ENCODE measurements at places on chromosomes 4 and X. TPM values are rescaled to one million over a fixed set of nuclear protein-coding genes. Genes with fewer than 3 reads are reported as not detected.

Gene SPIN2A
- 0.42 TPM for total RNA-seq

GRCh38 chr4:139559687-139560086, 3.7 kb upstream of the SETD7 start:
- no peak for ATAC-seq

DNA sequence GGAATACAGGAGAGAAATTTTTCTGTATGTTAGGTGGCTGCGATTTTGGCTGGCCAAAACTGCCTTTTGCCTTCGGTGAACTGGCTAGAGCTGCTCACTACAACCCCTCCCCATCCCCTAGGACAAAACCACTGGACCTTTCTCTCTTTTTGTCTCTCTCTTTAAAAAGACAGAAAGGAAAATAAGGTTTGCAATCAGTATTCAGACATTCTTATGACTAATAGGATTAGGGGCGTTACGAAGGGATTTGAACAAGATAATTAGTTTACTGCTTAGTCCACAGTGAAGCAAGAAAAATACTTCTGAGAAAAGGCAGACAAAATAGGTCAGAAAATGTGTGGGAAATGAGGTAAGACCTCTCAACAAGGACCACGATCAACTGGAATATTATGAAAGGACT, 180.4 kb downstream of the SLIT2 start:
- ATAC-seq, result no peak

GRCh38 chrX:134171661-134172587, 65.1 kb upstream of the CCDC160 start:
- peak; percentile 69 for ATAC-seq

DNA sequence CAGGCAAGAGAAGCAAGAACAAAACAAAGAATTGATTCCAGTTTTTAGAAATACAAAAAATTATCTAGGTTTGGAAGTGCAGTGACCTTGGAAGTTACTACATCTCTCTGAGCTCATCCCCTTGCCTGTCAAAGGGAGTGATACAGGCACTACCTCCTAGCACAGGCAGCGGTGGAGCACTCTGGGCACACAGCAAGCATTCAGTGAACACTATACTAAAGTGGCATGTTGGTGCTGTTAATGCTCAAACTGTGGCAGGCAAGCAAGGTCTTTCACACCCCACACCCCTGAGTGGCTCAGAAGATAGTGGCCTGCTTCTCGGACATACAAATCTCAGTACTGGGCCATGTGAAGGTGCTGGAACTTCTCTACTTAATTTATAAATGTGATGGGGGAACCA, 51.2 kb downstream of the DRD5 start:
- no peak for ATAC-seq

DNA sequence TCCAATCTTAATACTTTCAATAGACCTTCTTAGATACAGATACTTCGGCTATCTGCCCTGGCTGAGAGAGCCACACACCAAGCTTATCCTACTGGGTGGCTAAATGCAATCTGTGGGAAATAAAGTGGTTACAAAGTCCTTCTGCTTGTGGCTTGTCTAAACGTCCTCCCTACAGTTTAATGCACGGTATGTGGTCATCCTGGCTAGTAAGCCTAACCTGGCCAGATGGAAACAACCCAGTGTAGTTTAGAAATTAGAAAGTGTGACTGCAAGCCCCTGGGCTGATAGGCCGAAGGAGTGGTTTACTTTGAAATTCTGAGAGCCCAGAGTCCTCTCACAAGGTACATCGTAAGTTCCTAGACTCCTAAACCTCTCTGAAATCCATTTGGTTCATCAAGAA, 47.9 kb downstream of the HELT start:
- no peak for ATAC-seq

DNA sequence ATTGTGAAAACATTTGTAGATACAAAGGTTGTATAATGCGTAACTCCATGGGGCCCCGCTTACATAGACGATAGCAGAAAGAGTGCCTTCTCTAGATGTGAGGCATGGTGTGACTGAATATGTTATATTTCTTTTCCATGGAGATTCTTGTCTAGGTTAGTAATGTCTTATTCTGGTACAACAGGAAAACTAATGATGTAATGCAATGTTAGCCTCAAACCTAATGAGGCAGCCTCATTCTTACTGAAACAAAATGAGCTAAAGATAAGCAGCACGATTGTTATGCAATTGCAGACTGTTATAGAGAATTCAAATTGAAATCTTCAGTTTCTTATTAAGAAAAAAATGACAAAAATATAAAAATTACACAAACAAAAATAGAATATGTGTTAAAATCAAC, 171.1 kb upstream of the ANKRD50 start:
- ATAC-seq, result peak; percentile 96

DNA sequence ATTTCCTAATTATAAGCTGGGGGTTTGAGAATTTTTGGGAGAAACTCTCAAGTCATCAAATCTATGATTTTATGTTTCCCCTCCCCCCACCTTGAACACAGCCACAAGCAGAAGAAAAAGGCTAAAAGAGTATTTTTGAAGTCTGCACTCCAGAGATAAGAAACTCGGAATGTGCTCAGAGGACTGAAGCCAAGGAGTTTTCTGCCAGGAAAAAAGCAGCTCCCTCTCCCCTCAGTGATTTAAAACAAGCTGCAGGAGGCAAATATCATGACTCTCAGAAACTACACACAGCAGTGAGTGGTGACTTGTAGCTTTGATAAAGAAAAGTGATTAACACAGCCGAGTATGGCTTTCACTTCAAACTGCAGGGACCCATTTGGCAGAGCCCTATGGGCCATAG, 800.2 kb upstream of the FTHL17 start:
- ATAC-seq, result no peak

- ATAC-seq, result no peak
These were observed 808.9 kb downstream of the RPA4 start for GRCh38 chrX:97692575-97692974.

Gene PLS3
- 175 TPM for total RNA-seq

DNA sequence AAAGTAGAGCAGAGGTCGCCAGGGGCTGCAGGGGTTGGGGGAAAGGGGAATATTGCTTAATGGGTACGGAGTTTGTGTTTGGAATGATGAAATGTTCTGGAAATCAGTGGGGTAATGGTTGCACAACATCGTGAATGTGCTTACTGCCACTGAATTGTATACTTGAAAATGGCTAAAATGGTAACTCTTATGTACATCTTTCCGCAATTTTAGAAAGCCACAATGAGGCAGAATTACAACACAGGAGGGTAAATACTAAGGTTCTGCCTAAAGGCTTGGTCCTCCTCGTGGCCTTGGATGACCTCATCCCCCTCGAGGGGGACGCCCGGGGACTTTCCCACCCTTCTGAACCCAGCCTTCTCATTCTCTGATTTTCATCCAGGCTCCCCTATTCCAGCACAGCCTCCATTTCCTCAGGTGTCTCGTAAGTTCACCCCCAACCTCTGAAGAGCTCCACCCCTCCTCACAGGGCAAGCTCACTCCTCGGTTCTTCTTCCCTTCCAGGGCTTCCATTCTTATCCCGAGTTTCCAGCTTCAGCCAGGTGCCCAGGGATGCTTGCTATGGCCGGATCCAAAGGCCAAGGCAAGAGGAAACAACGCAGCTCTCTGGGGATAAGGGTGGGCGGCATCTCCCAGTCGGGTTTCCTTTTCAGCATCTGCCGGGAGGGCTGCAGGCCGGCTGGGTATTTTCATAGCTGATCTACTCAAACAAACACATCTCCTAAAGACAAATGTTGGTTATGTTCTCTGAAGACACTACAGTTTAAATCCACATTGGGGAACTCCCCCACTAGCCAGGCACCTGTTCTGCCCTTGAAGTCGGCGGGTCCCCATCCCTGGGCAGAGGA, 71.3 kb upstream of the ACSL1 start:
- no peak for ATAC-seq

- ATAC-seq, result no peak
These were observed 28.1 kb downstream of the CORIN start for GRCh38 chr4:47809654-47810203.

- ATAC-seq, result no peak
These were observed 206.1 kb downstream of the PPP3CA start for GRCh38 chr4:101141230-101141629.

DNA sequence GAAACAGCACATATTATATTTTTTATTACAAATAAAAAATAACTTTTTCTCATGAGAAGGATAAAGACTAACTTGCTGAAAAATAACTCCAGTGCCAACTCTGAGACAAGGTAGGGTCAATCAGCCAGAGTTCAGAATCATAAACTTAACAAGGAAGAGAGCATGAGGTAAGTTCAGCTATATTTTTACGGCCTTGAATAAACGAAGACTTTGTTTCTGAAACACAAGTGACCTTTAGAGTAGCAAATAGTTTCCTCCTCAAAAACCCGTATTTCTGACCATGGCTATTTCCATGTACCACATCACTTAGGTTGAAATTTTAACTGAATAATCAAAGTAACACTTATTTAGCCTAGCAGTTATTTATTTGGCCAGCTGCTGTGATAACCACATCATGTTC, 45.5 kb downstream of the PRDM5 start:
- no peak for ATAC-seq

All from motor neuron (in vitro differentiated cells).